Kidney (tissue), 22 donors: ENCODE measurements at places on chromosomes 5 and 9. TPM values are rescaled to one million over a fixed set of nuclear protein-coding genes. Genes with fewer than 3 reads are reported as not detected.

Gene GRAMD2B
- total RNA-seq = 38.5 TPM

Gene DPYSL3
- total RNA-seq = 19.1 TPM

Gene NTNG2
- 2.2 TPM for total RNA-seq

Gene ACO1
- 36.8 TPM for total RNA-seq

Gene NRG2
- 1.9 TPM for total RNA-seq

Gene SLC28A3
- total RNA-seq = 1.0 TPM

Gene GABRA1
- not detected for total RNA-seq

Gene FYB1
- 53.7 TPM for total RNA-seq

Gene RPL7A
- total RNA-seq = 1,502 TPM

Gene PLEKHG4B
- 0.13 TPM for total RNA-seq

Gene HAVCR2
- 14.6 TPM for total RNA-seq

Gene REEP2
- 1.9 TPM for total RNA-seq

Gene SH3PXD2B
- 22.8 TPM for total RNA-seq

Gene PKD2L2
- total RNA-seq = not detected

Gene ADAMTS19
- total RNA-seq = not detected

Gene IL9
- not detected for total RNA-seq

Gene FAM221B
- total RNA-seq = not detected

Gene B4GALT1
- 163 TPM for total RNA-seq

Gene GRM6
- not detected for total RNA-seq

Gene LTC4S
- total RNA-seq = 30.6 TPM

Gene OR1Q1
- total RNA-seq = not detected

Gene GAPT
- total RNA-seq = 3.9 TPM

Gene PCDHGA5
- 2.8 TPM for total RNA-seq

Gene CTXN3
- 0.35 TPM for total RNA-seq

Gene CSF1R
- total RNA-seq = 55.8 TPM

Gene C9orf153
- total RNA-seq = not detected

Gene DOK3
- total RNA-seq = 18.6 TPM

Gene ACSL6
- 1.4 TPM for total RNA-seq

Gene TLR4
- total RNA-seq = 33.4 TPM

Gene BTNL3
- not detected for total RNA-seq

Gene TMED7
- 115 TPM for total RNA-seq

Gene PCDHGB4
- total RNA-seq = 6.1 TPM

Gene KCNN2
- total RNA-seq = 1.5 TPM

Gene SLC34A3
- total RNA-seq = 0.13 TPM

Gene SPATA31C1
- not detected for total RNA-seq

Gene PCDHB3
- 3.1 TPM for total RNA-seq

Gene EGFLAM
- total RNA-seq = 5.1 TPM

Gene SLC36A2
- 1.8 TPM for total RNA-seq

Gene BHMT2
- total RNA-seq = 54.8 TPM

Gene MLANA
- total RNA-seq = not detected

Gene GMCL2
- not detected for total RNA-seq

Gene ADRA1B
- 1.6 TPM for total RNA-seq

Gene PCDHGB2
- 4.0 TPM for total RNA-seq

Gene FGF1
- total RNA-seq = 2.1 TPM
